Left kidney (tissue), 8 donors: ENCODE measurements at places on chromosomes 7 and 10. TPM values are rescaled to one million over a fixed set of nuclear protein-coding genes. Genes with fewer than 3 reads are reported as not detected.

DNA sequence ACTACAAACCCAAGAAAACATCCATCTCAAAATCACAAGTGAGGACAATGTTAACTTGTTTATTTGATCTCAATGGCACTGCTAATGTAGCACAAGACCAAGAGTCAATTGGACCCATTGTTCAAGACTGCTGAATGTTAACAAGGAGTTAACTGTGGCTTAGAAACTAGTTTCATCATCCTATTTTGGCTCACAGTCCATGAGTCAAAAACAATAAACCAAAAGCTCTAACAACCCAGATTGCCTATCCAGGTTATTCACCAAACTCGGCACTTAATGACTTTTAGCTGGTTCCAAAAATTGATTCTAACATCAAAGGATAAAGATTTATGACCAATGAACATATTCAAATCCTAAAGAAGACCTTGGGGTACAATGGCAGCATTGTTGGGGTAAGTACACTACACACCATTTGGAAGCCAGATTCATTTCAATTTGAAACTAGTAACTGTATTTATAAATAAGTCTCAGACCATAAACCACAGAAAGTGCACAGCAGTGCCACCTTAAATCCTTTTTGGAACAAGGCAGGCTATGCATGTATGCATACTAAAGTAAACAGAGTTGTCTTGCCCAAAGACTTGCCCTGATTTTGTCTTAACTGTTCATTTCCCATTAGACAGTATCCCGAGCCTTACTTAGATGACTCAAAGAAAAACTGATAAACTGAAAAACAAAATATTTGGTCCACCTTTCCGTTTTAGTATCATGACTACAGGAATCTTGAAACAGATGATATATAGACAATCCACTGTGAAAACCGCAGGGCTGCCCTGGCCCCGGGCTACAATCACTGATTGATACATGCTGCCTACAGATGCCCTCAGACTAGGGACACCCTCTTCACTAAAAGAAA is 84.5 kb downstream of the SRPK2 start:
- DNase-seq = no peak

DNA sequence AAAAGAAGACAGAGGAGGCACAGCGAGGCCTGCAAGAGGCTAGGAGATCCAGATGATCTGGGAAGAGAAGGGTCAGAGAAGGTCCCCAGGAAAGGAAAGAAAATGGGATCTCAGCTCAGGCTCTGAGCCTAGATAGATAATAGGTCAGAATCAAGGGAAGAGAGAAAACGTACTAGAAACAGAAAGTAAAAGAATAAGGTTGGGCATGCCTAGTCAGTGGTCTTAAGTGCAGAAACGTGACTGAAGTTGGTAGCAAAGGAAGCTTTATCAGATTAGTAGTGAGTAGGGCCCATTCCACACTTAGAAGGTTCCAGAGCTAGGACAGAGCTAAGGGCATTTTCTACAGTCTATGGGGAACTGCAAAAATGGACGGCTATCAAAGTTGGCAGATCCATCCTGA is 84.8 kb upstream of the ASAH2 start:
- DNase-seq = no peak

The ANKRD26 gene
- polyA plus RNA-seq = 23.1 TPM

DNA sequence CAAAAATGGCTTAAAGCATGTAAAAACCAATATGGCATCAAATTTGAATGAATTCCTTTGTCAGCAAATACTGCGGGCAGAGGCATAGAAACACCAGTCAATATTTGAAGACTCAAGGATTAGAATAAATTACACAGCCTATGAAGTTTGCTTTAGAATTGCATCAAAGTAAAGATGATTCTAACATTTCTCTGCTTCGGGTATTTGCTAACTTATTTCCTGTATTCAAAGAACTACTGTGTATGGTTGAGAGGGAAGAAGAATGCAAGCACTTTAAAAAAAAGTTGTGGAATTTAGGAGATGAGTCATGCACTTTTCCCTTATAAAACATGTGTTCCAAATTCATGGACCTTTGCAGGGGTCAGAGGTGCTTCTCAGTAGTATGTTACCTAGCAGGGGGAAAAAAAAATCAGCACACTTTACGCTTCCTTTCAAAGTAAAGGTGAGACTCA is 90.1 kb downstream of the PIP4K2A start:
- DNase-seq = no peak

The AKR1C3 gene
- 64.0 TPM for polyA plus RNA-seq

The NME8 gene
- polyA plus RNA-seq = not detected

- DNase-seq = no peak
Observed at GRCh38 chr10:80203835-80204676, 1.3 kb downstream of the ANXA11 start.

The PLEKHS1 gene
- polyA plus RNA-seq = 0.38 TPM

The COL17A1 gene
- 0.63 TPM for polyA plus RNA-seq

The ZNF138 gene
- 25.3 TPM for polyA plus RNA-seq

- peak; percentile 31 for DNase-seq
Observed at GRCh38 chr7:52355053-52355452, 680.4 kb upstream of the POM121L12 start.

DNA sequence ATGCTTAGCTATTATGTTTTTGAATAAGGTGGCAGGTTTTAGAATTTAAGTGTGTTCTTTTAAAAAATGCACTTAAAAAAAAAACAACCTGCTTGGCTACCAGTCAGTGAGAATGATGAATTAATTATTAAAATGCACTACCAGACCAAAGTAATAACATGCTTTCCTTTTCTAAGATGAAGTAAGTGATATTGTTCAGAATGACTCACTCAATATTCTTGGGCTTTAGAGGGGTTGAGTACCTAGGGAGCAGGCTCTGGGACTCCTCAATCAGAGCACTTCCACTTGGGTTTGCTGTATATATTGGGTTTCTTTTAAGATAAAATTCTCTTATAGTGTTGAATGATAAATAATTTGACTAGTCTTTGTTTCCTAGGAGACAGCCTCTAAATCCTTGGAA is 8.6 kb downstream of the STAM start:
- no peak for DNase-seq

DNA sequence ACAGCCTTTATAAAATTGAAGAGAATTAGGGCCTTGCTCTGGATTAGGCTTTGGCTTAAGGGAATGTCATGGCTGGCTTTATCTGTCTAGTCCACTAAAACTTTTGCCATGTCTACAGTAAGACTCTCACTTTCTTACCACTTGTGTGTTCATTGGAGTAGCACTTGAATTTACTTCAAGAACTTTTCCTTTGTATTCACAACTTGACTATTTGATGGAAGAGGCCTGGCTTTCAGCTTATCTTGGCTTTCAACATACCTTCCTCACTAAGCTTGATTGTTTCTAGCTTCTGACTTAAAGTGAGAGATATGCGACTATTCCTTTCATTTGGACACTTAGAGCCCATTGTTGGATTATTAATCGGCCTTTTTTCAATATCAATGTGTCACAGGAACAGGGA is 96.1 kb downstream of the TPST1 start:
- no peak for DNase-seq

The FGF8 gene
- 7.1 TPM for polyA plus RNA-seq

DNA sequence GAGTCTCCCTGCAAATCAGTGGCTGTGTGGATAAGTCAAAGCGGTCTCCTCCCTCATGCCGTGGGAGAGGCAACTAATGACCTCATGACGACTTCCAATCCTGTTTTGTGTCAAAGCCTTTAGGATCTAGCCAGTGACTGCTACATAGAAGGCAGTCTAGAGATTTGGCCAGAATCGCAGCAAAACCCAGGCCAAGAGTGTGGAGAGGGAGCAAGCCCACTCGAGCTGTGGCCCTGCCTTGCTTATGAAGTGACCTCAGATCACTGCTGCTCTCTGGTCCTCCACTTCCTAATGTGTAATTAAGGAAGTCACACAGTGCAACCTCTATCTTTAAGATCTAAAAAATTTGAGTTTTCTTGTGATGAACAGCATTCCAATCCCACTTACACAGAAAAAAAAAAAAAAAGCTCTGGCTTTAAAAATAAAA is 296.7 kb upstream of the KLF6 start:
- no peak for DNase-seq

DNA sequence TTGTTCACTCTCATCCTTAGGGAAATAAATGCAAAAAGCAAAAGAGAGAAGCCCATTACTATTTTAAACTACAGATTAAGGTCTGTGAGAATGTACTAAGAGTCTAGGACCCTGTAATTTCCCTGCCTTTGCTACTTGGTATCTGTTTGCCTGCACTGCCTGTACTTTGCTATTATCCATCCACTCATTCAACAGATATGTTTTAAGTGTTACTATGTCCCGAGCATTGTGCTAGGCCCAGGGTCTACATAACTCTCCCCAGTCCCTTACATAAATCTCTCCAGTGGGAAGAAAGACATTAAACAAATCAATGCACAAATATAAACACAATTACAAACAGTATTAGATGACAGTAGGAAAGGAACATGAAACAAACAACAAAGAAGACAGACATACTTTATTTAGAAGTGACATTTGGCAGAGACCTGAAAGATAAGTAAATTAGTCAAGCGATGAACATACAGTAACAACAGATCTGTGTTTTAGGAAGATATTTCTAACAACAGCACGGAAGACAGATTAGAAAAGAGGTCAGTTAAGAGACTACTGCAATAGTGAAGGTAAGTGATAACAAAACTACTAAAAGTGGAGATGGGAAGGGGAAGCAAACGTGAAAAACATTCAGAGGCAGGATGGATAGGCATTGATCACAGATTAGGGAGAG is 30.0 kb downstream of the ZNF800 start:
- DNase-seq = no peak

- no peak for DNase-seq
Observed at GRCh38 chr10:55368467-55368866, 567.4 kb upstream of the PCDH15 start.

The PKD2L1 gene
- 0.38 TPM for polyA plus RNA-seq

The C10orf90 gene
- 0.45 TPM for polyA plus RNA-seq

The SAP25 gene
- 4.2 TPM for polyA plus RNA-seq

GRCh38 chr10:89846281-89846630 is 144.9 kb downstream of the KIF20B start:
- no peak for DNase-seq

The CALML5 gene
- polyA plus RNA-seq = not detected

The PALD1 gene
- polyA plus RNA-seq = 10.1 TPM

DNA sequence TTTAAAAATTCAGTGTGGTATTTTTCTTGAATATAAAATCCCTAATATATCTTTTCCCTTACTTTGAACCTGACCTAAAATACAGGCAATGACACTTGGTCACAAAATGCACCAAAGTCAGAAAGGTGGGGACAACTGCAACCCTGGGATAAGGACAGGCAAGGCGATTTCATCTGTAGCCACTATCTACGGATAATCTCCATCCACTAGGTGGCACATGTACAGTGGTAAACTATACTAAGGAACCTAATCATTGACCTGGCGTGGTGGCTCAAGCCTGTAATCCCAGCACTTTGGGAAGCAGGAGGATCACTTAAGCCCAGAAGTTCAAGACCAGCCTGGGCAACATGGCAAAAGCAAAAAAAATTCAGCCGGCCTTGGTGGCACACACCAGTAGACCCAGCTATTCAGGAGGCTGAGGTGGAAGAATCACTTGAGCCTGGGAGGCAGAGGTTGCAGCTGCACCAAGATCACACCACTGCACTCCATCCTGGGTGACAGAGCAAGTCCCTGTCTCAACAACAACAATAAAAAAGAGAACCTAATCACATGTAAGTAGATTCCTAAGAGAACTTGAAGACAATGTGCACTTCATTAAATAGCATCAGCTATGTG is 98.9 kb downstream of the KMT2C start:
- DNase-seq = no peak

- DNase-seq = no peak
Observed at GRCh38 chr10:14926722-14927416, 27.0 kb downstream of the DCLRE1C start.

- DNase-seq = no peak
Observed at GRCh38 chr7:98221611-98222532, 10.6 kb downstream of the BHLHA15 start.
